ENCODE measurements at places on chromosomes 16 and 17.
A peak's percentile ranks its signal among the peaks of the same experiment; 100 is the strongest.

GRCh38 chr16:65489531-65490023 is 367.7 kb upstream of the CDH11 start:
- no peak for DNase-seq

DNA sequence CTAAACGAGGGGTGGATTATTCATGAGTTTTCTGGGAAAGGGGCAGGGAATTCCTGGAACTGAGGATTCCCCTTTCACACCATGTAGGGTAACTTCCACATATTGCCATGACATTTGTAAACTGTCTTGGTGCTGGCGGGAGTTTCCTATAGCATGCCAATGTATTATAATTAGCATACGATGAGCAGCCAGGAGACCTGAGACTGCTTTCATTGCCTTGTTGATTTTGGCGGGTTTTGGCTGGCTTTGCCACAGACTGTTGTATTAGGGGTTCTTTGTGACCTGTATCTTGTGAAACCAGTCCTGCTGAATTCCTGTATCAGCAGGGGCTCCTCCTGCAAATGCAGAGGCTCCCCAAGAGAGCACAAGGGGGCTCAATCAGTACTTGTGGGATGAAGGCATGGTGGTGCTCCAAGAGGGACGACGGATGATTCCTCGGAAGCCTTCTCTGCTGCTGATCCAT is 104.4 kb upstream of the CACNG5 start:
- no peak for DNase-seq

GRCh38 chr16:49471038-49471727 is 97.6 kb downstream of the C16orf78 start:
- no peak for DNase-seq

GRCh38 chr17:69809331-69809730 is 265.7 kb upstream of the KCNJ16 start:
- no peak for DNase-seq

- DNase-seq: no peak
Measured at GRCh38 chr16:72458035-72458434, 286.1 kb upstream of the PMFBP1 start.

DNA sequence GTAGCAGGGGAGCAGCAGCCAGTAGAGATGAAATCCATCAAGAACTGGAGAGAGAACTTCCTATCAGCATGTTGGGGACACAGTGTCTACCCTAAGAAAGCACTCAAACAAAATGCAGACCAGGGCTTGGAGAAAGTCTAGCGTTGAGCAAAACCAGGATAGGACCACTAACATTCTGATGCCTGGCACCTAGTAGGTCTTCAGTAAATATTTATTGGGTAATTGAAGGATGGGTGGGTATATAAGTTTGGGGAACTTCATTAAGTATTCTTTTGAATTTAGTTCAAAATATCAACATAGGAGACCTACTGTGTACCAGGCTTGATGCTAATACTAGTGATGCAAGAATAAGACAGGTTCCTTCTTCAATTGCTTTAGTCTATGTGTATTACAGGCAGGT is 30.9 kb downstream of the SLC6A2 start:
- no peak for DNase-seq

- DNase-seq: no peak
Measured at GRCh38 chr16:31344712-31345111, 10.3 kb upstream of the ITGAX start.

GRCh38 chr17:11182430-11182829 is 58.6 kb upstream of the SHISA6 start:
- no peak for DNase-seq

- no peak for DNase-seq
Measured at GRCh38 chr17:76204277-76204676, 36.0 kb downstream of the RNF157 start.

- no peak for DNase-seq
Measured at GRCh38 chr16:26078716-26079355, 387.1 kb downstream of the HS3ST4 start.

DNA sequence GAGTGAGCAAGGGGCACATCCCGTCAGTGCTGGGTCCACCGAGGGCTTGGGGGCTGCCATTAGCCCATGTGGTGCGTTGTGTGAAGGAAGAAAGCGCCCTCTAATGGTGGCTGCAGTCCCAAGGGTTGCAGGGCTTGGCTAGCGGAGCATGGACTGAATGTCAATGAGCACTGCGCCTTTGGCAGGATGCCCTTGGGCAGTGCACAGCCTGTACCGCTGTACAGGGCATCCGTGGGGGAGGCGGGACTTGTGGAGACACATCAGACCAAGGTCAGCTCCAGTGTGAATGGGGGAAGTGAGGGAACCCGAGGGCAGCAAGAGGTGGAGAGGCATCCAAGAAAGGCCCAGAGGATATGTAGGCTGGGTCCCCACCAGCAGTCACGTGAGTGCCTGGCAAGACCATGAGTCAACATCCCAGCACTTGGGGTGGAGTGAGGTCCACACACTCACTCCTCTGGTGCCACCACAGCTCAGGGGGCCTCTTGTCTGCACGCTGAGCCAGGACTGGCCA is 75.5 kb upstream of the MED9 start:
- no peak for DNase-seq

- DNase-seq: no peak
Measured at GRCh38 chr17:43444223-43445008, 39.4 kb upstream of the DHX8 start.

DNA sequence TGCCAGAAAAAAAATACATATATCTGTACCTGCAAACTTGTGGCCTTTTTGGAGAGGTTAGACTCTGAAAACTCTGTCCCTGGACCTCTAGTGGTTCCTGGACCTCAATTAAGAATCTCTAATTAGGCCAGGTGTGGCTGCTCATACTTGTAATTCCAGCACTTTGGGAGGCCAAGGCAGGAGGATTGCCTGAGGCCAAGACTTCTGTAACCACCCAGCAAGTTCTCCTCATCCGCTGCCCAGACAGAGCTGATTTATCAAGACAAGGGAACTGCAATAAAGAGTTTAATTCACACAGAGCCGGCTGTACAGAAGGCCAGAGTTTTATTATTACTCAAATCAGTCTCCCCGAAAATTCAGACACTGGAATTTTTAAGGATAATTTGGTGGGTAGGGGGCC is 4.2 kb downstream of the ASPA start:
- no peak for DNase-seq

DNA sequence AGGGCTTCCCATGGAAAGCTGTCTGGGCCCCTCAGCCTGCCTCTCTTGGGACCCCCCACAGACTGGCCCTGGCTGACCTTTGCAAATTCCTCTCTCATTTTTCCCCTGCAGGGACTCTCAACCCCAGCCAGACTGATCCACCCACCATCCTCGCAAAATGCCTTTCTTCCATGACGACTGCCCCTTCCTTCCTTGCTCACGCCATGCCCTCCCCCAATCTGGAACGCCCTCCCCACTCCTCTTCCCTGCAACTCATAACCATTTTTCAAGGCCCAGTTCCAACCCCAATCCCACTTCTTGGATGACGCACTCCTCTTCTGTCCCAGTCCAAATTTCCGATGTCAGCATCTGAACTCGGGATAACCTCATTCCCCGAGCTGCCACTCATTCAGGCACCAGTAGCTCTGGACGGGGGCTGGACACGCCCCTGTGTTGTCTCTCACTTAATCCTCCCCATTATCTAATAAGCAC is 1.3 kb upstream of the DNAI2 start:
- DNase-seq: no peak

GRCh38 chr16:68767581-68767980 is 30.5 kb downstream of the CDH1 start:
- DNase-seq: no peak

GRCh38 chr16:73713251-73713650 is 583.4 kb upstream of the PSMD7 start:
- DNase-seq: no peak

DNA sequence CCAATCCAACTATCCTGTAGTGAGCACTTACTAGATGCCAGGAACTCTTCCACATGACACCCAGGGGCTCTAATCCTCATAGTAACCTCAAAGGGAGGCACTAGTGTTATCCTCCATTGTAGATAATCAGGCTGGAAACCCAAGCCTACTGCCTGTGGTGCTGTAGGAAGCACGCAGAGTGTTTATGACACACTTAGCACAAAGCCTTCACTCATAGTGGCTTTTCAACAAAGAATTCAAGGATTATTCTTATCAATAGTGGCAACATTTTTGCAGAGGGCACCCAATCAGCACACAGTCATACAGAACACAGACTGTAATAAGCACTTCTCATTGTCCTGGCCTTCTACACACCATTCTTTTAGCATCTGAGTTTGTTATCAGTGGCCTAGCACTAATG is 18.5 kb upstream of the SOX9 start:
- DNase-seq: no peak

DNA sequence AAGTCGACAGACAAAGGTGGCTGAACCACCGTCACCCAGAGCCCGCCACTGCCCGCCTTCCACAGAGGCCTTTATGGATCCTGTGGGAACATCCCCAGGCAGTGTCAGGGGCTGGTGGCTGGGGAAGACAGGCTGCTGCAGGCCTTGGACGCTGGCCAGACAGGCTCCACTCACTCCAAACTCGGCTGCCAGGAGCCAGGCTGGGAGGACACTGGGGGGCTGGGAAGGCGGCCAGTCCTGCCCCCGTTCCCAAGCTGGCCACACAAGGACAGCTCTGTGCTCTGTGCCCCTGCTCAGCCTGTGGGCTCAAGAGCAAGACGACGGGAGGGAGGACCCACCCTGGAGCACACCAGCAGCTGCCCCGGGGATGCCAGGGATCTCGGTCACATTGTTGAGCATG is 7.6 kb upstream of the LCAT start:
- DNase-seq: no peak

DNA sequence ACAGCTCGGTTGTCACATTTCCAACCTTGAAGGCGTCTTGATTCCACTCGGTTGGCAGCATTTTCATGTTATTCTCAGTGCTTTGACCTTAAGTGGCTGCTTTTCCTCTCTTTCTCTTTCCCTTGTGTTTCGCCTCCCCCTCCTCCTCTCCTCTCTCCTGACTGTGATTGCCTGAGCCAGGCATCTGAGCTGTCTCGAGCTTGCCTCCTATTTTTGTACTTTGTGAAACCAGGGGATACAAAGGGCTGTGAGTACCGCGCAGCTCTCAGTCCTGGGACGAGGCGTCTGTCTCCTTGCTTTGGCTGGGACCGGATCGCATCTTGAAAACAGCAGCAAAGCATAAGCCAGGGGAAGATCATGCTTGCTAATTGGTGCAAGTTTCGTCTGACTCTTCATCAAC is 48.8 kb upstream of the SDK2 start:
- no peak for DNase-seq

DNA sequence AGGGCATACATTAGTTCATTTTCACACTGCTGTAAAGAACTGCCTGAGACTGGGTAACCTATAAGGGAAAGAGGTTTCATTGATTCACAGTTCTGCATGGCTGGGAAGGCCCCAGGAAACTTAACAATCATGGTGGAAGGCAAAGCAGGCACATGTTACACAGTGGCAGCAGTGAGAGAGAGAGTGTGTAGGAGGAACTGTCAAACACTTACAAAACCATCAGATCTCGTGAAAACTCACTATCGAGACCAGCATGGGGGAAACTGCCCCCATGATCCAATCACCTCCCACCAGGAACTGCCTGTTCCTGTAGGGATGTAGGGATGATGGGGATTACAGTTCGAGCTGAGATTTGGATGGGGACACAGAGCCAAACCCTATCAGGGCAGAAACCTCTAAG is 17.2 kb downstream of the NUBP1 start:
- no peak for DNase-seq

GRCh38 chr16:578870-579405 is 9.2 kb downstream of the PIGQ start:
- peak; percentile 37 for DNase-seq

- DNase-seq: no peak
Measured at GRCh38 chr17:81540676-81541027, 11.5 kb downstream of the FAAP100 start.

- no peak for DNase-seq
Measured at GRCh38 chr16:87246269-87247065, 70.7 kb downstream of the C16orf95 start.

DNA sequence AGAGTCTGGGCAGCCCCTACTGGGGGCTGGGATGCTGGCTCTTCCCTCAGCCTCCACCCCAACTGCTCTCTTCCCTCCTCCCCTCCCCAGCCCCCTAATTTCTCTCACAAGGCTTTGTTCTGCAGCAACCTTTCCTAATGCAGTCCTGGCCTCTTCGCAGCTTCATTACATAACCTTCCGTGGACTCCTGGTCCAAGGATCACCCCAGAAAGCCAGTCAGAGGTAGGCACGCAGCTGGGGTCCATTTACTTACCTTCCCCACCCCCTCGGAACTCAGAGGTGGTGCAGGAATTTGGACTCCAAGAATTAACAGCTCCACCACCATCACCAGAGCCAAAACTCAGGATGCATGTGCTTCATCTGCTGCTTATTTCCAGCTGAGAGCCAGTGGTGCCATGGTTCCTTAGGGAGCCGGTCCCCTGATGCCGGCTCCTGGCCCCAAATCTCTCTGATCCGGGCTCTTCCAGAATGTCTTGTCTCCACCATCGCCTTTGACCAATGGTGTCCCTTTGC is 40.9 kb downstream of the MAPT start:
- DNase-seq: no peak

DNA sequence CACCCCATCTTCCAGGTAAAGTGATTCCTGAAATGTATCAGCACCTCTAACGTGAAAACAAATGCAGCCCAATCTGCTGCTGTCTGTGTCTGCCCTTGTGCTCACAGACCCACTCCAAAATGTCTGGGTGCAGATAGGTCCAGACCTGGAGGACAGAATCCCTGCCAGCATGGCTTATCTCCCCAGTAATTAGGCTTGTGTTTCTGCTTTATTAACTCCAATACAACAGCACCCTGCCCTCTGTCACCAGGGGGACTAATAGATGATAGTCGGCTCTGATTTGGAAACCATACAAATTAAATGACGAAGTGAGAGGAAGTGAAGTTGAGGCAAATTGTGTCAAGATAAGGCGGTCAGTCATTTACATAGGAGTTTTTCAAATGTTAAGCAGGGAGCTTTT is 608.3 kb upstream of the SALL1 start:
- DNase-seq: no peak

GRCh38 chr17:1557355-1558095 is 5.1 kb downstream of the PITPNA start:
- no peak for DNase-seq

GRCh38 chr17:31738996-31739699 is 119.9 kb downstream of the COPRS start:
- no peak for DNase-seq

GRCh38 chr16:14505846-14506245 is 124.2 kb downstream of the PARN start:
- DNase-seq: no peak

DNA sequence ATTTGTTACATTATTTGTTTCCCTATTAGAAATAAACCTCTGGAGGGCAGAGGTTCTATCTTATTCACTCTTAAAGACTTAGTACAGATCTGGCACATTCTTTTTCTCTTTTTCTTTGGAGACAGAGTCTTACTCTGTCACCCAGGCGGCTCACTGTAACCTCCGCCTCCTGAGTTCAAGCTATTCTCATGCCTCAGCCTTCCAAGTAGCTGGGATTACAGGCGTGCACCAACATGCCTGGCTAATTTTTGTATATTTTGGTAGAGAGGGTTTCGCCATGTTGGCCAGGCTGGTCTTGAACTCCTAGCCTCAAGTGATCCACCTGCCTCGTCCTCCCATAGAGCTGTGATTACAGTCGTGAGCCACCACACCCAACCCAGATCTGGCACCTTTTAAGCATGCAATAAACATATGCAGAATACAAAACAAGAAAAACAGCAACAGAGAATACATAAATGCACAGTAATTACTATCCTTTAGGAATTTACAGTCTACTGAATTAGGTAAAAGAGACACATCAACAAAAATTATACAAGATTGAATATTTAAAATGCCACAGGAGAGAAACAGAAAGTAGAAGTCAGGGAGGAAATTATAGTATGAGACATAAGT is 52.1 kb downstream of the GPATCH8 start:
- no peak for DNase-seq

- no peak for DNase-seq
Measured at GRCh38 chr16:79808731-79809130, 208.2 kb upstream of the MAF start.
